ENCODE measurements at places on chromosomes 11 and 22. TPM values are rescaled to one million over a fixed set of nuclear protein-coding genes. Genes with fewer than 3 reads are reported as not detected.
A peak's percentile ranks its signal among the peaks of the same experiment; 100 is the strongest.

The ST14 gene
- 9.5 TPM for total RNA-seq

The TMEM134 gene
- 20.4 TPM for total RNA-seq

The LRRN4CL gene
- total RNA-seq: 10.9 TPM

The TMA7B gene
- 0.26 TPM for total RNA-seq

The CFAP300 gene
- 5.9 TPM for total RNA-seq

The DAGLA gene
- 1.8 TPM for total RNA-seq

The HTR3A gene
- 0.58 TPM for total RNA-seq

The ANO3 gene
- total RNA-seq: 1.2 TPM

DNA sequence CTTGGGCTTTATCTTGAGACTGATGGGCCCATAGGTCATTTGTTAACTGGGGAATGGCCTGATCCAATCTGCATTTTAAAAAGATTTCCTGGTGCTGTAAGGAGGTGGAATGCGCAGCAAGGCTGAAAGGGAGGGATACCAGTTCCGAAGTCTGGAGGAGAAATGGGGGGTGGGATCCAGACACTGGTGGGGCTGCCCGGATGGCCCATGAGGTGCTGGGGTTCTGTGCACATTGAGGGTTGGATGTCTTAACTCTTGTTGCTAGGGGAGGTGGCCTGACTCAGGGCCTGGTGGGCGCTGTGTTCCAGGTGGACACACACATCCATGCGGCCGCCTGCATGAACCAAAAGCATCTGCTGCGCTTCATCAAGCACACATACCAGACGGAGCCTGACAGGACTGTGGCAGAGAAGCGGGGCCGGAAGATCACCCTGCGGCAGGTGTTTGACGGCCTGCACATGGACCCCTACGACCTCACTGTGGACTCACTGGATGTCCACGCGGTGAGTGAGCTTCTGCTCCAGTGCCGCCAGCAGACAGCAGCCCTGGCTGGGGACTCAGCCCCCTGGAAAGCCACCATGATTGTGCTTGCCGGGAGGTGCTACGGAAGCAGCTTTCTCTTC is 38.1 kb downstream of the AMPD3 start:
- no peak for DNase-seq

DNA sequence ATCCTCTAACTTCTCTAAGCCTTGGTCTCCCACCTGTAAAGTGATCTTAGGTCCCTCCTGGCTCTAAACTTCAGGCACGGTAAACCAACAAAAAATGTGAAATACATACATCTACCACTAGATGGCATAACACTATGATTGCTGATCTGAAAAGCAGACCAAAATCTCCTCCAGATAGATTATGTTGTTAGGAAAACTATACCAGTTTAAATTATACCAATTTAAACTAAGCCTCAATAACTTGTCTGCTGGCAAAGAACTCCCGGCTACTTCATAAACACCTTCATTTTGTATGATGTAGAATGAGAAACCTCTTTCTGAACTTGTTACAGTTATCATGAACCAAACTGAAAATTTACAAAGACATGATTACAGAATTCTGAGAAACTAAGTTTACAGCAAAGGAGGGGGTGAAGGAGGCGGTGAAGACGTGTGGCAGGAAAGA is 85.9 kb downstream of the SBF2 start:
- DNase-seq: peak; percentile 5

- no peak for DNase-seq
Measured at GRCh38 chr11:117677729-117678310, 119.2 kb downstream of the DSCAML1 start.

- no peak for DNase-seq
Measured at GRCh38 chr22:42560781-42561180, 7.0 kb downstream of the SERHL2 start.

DNA sequence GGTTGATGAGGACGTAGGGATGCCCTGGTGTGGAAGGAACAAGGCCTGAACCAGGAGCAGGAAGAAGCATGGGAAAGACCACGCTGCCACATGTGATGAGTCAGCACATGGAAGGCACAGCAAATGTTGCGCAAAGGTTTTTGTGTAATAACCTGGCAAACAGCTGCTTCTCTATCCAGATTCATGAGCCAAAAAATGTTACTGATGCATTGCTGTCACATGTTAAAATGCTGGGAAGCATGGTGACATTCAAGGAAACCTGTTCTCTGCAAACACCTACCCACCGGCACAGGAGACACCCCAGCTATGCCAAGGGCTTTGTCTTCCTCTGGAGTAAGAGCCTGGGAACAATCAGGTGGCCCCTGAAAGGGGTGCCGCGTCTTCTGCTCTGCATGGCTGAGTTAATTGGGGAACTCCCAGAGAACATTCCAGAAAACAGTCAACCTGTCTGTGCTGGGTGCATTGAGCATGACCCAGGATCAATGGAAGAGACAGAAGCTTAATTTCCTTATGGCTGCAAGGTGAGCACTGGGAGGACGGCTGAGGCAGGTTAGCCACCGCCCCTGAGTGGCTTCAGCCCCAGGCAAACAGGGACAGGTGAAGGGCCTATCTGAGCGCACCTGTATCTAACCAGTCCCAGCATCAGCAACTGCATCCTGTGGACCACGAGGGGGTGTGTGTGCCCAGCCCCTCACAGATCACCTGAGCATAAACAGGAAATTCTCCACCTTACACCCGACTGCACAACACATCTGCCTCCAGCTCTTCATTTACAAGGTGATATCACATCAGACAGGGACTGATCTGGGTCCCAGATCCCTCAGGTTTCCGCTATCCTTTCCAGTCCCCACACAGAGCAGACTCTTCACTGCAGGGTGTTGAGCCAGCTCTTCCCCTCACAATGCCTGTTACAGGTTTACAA is 108.4 kb downstream of the GGTLC2 start:
- no peak for DNase-seq

GRCh38 chr11:76270389-76270788 is 64.1 kb upstream of the WNT11 start:
- no peak for DNase-seq

DNA sequence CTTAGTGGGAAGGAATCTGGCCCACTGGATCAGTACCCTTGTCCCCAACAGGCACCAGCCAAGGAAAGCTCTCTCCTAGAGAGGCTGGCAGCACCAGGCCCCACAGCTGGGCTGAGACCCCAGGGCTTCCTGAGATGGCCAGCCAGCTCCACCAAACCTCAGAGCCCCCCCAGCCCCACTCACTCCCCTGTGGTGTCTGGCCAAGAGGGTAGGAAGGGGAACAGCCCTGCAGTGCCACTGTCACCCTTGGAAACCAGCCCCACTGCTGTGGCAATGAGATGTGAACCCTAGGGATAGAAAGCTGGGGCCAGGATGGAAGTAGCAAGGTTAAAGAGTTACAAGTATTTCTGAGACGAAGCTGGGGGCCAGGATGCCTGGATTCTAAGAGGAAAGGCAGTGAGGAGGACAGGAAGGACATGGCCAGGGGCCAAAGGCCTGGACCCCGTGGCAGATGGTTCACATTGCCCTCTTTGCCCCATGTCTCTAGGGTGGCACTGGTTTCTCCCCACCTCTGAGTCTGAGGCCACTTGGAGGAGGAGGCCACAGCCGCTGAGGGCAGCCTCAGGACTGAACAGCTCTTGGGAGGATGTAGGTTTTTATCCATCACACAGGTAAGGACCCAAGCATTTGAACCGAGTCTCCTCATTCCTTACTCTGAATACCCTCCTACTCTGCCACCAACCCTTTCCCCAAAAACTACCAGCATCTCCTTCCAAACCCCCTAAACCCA is 28.8 kb downstream of the NRXN2 start:
- DNase-seq: no peak

DNA sequence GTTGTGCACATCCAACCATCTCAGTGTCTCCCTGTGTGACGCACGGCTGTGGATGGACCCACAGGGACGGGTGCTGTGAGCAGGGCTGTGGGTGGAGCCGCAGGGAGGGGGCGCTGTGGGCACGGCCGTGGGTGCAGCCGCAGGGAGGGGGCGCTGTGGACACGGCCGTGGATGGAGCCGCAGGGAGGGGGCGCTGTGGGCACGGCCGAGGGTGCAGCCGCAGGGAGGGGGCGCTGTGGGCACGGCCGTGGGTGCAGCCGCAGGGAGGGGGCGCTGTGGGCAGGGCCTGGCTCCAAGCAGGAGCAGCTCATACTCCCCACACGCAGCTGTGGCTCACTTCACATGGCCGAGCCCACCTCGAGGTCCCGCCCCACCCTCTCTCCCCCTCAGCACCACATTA is 6.0 kb upstream of the MAPK11 start:
- no peak for DNase-seq

All from urinary bladder (tissue), 4 donors.